ENCODE measurements at places on chromosomes 4 and X. TPM values are rescaled to one million over a fixed set of nuclear protein-coding genes. Genes with fewer than 3 reads are reported as not detected.

MTNR1A gene
- total RNA-seq = not detected

ADH6 gene
- not detected for total RNA-seq

TRIM60 gene
- total RNA-seq = not detected

CYTL1 gene
- total RNA-seq = 0.15 TPM

LAMTOR3 gene
- total RNA-seq = 18.0 TPM

PAGE5 gene
- not detected for total RNA-seq

PRR27 gene
- total RNA-seq = not detected

ODAPH gene
- total RNA-seq = not detected

RHOXF1 gene
- not detected for total RNA-seq

GNRHR gene
- total RNA-seq = not detected

OTC gene
- not detected for total RNA-seq

TMEM255A gene
- total RNA-seq = not detected

RBM46 gene
- not detected for total RNA-seq

CACNA1F gene
- total RNA-seq = not detected

PLP1 gene
- total RNA-seq = 0.12 TPM

MAGEA12 gene
- not detected for total RNA-seq

RPA4 gene
- total RNA-seq = 0.45 TPM

PRRG1 gene
- 2.2 TPM for total RNA-seq

STK32B gene
- total RNA-seq = 0.30 TPM

PRR32 gene
- not detected for total RNA-seq

GPRIN3 gene
- total RNA-seq = 0.90 TPM

APLN gene
- total RNA-seq = 0.83 TPM

CCKAR gene
- total RNA-seq = not detected

PAGE3 gene
- total RNA-seq = not detected

NEXMIF gene
- under 0.01 TPM for total RNA-seq

FGFBP2 gene
- not detected for total RNA-seq

PAGE2 gene
- not detected for total RNA-seq

GLRB gene
- 4.5 TPM for total RNA-seq

DEFB131A gene
- total RNA-seq = not detected

PPARGC1A gene
- total RNA-seq = not detected

PDZD4 gene
- 0.08 TPM for total RNA-seq

RBPJ gene
- 91.8 TPM for total RNA-seq

FAT1 gene
- 434 TPM for total RNA-seq

SPANXA1 gene
- not detected for total RNA-seq

FGF2 gene
- 17.8 TPM for total RNA-seq

HOPX gene
- 0.23 TPM for total RNA-seq

HAND2 gene
- 9.1 TPM for total RNA-seq

NUDT9 gene
- total RNA-seq = 20.5 TPM

AR gene
- 2.7 TPM for total RNA-seq

GK gene
- 3.2 TPM for total RNA-seq

CLNK gene
- total RNA-seq = not detected

Measured in smooth muscle cell of the coronary artery (primary cell).